PC-9 (cell line): ENCODE measurements at places on chromosomes 3 and 15. TPM values are rescaled to one million over a fixed set of nuclear protein-coding genes. Genes with fewer than 3 reads are reported as not detected.

CPN2 gene
- not detected in 2 replicates for total RNA-seq

GPR156 gene
- total RNA-seq = 2.8 and 3.0 TPM in 2 replicates

SCN5A gene
- total RNA-seq = 3.0 and 4.7 TPM in 2 replicates

UPK1B gene
- total RNA-seq = not detected in 2 replicates

TMC3 gene
- not detected in 2 replicates for total RNA-seq

SLC24A5 gene
- not detected in 2 replicates for total RNA-seq

CCR8 gene
- total RNA-seq = not detected in 2 replicates

LRRIQ4 gene
- 1.3 TPM in 2 replicates for total RNA-seq
